Glutamatergic neuron (in vitro differentiated cells): ENCODE measurements at places on chromosomes 6 and 20.

DNA sequence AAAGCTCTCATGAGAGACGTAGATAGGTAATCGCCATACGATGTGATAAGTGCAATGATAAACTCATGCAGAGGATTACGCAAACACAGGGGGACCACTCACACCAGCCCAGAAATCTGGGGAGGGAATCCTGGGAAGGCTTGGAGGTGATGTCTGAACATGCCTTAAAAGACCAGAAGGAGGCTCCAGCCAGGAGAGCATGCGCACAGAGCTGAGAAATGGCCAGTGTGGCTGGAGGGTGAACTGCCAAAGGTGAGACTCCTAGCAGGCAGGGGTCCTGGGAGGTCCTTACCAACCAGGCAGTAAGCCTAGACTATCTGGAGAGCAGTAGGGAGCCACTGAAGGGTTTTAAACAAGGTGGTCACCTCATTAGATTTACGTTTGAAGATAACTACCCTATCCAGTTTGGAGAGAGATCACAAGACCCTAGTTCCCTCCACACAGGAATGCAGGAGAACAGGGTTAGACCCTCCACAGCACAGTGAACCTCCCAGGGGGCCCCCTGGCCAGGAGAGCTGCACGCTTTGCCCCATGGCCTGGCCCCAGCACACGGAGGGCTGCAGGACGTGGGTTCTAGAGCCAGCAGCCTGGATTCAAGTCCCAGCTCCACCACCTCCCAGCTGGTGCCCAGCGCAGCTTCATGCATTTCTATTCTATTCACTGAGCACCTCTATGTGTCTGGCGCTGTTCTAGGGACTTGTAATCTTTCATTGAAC, 13.1 kb downstream of the MDFI start:
- DNase-seq: no peak

DNA sequence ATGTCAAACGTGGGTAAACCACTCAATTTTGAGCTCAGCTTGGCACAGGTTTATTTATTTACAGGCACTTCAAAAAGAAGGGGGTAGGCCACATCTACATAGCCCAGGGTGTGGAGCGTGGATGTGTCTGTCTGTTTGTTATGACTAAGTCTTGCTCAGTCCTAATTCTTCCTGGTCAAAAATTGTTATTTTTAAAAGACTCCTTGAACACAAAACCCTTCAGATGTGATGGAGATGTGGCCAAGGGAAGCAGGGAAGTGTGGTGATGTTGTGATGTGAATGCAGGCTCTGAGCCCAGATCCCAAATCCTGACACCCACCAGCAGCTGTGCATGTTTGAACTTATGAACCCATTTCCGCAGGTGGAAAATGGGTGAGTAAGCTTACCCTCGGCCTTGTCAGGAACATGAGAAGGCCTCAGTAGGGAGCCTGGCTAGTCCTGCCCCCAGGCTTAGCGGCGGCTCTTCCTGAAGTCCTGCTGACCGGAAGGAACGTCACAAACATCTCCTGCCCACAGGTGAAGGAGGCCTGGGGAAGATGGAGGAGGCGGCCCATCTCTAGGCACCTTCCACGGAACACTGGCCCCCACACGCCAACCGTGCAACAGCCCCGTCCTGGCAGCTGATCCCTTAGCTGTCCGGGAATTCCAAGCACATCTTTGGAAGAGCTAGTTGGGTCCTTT, 119.7 kb downstream of the MYLK4 start:
- no peak for DNase-seq

GRCh38 chr6:105501246-105501645, 98.4 kb upstream of the PREP start:
- no peak for DNase-seq

GRCh38 chr6:19382676-19383075, 454.5 kb upstream of the ID4 start:
- no peak for DNase-seq

GRCh38 chr6:166389119-166389518, 6.4 kb upstream of the MPC1 start:
- no peak for DNase-seq
